ENCODE measurements at places on chromosomes 11 and 22.

- DNase-seq = no peak
Measured at GRCh38 chr11:16460508-16460907, 104.2 kb upstream of the SOX6 start.

DNA sequence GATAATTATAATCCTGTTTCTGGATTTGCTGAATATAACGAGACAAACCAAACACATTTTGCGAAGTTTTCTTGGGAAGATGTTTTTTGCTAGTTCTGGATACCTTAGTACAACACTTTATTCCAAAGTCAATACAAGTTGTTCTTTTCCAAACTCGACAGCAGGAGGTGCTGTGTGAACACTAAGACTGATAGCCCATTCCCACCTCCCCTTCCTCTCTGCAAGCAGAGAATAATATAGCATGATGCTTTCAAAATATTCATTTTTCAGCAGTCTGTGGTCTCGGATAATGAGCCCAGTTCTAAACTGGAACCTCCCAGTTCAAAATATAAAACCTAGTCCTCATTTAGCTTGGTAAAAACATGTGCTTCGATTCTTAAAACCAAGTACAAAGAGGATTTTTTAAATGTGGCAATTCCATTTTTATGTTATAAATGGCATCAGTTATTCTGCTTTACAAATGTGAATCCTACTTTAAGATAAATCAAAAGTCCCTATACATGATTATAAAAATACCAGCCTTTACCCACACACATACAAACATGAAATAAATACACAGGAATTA is 129.1 kb downstream of the DCDC1 start:
- no peak for DNase-seq

DNA sequence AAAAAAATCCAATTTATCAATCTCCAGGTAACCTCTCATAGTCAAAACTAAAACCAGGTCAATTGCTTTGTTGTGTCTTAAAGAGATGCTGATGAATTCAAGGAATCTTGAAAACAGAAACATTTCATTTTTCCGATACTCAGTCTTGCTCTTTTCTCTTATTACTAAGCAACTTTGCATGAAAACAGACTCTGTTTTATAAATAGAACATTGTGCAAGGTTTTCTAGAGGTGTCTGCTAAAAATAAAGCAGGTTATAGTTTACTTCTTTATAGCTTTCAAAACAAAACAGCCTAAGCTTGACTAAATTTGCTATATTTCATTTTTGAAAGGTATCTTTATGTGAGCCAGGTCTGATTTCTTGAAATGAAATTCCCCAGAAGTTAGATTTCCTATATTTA is 109.3 kb downstream of the ARL14EP start:
- DNase-seq = no peak

- no peak for DNase-seq
Measured at GRCh38 chr11:112564228-112564955, 303.7 kb upstream of the PLET1 start.

- DNase-seq = no peak
Measured at GRCh38 chr11:126167488-126167887, 44.0 kb downstream of the RPUSD4 start.

DNA sequence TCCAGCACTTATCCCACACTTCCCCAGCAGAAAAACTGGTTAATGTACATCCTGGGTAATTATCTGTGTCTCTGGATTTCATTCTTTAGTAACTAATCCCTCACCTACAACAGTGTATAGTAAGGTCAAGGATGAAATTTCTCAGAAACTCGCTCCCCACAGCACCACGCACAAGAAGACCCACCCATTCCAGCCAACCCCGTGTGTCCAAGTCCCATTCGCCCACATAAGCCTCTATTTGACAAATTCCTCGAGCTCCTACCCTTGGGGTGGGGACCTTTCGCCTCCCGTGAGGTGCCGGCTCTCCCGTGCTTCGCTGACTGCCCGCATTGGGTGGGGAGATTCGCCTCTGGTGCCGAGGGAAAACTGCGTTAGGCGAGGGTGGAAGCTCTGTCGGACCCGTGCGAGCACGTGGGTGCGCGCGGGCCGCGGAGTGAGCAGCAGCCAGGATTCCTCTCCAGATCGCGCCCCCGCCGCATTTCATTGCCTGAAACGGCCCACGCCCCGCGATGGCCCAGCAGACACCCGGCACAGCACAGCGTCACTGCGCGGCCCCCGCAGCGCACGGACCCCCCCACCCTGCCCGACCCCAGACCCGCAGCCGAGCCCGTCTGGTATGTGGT is 866 bp downstream of the EXPH5 start:
- no peak for DNase-seq

DNA sequence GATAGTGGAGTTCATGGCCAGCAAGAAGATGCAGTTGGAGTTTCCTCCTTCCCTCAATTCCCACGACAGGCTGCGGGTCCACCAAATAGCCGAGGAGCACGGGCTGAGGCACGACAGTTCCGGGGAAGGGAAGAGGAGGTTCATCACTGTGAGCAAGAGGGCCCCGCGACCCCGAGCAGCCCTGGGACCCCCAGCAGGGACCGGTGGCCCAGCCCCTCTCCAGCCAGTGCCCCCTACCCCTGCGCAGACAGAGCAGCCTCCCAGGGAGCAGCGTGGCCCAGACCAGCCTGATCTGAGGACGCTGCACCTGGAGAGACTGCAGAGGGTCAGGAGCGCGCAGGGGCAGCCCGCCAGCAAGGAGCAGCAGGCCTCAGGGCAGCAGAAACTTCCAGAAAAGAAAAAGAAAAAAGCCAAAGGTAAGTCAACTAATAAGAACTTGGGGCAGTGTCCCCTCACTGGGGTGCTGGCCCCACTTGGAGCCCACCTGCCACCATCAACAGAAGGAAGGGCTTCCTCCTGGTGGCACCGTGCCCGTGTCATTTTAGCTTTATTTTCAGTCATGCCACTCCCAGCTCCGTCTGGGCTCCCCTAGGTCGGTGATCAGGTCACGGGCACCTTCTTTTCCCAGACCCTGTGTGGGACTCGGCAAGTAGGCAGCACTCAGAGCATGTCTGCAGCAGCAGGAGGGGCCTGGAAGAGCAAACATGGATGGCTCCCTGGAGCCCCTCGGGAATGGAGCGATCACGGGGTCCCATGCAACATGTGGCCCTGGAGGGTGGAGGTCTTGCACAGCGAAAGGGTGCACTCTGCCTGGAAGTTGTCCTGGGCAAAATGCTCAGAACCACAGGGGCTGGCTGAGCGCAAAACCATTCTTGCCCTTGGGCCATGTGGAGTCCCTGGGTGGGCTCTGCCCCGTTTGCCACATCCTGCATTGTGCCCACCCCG is 33.3 kb downstream of the IGHMBP2 start:
- no peak for DNase-seq

DNA sequence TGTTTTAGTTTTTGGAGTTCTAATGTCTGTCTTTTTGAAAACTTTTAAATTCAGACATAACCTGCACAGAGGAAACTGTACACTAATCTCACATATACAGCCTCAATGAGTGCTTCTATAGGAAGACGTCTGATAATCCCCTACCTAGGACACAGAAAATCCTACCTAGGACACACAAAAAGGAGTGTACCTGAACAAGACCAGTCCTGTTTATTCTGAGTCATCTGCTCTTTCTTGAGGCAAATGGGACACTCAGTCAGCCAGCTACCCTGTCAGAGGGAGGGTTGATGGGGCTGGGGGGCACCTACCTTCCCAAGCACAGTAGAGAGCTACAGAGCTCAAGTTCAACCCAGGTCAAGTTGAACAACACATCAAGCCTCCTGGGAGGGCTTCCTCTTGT is 346.6 kb upstream of the NCAM1 start:
- DNase-seq = no peak

GRCh38 chr22:42379966-42380537 is 52.2 kb downstream of the NFAM1 start:
- no peak for DNase-seq

DNA sequence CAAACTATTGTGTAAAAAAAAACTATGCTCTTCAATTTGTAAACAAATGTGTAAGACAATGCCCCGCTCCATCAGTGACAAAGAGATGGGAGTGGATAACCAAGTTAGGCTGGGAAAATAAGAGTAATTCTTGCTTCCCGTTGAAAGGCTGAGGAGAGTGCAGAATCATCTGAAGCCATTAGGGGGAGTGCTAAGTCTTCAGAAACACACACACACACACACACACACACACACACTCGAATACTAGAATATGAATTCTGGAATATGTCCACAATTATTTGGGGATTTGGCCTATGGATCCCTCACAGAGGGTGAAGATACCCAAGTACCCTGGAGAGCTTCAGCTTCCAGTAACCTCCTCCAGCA is 27.8 kb upstream of the ROBO3 start:
- DNase-seq = no peak

- no peak for DNase-seq
Measured at GRCh38 chr11:58057481-58057880, 26.7 kb downstream of the OR6Q1 start.

DNA sequence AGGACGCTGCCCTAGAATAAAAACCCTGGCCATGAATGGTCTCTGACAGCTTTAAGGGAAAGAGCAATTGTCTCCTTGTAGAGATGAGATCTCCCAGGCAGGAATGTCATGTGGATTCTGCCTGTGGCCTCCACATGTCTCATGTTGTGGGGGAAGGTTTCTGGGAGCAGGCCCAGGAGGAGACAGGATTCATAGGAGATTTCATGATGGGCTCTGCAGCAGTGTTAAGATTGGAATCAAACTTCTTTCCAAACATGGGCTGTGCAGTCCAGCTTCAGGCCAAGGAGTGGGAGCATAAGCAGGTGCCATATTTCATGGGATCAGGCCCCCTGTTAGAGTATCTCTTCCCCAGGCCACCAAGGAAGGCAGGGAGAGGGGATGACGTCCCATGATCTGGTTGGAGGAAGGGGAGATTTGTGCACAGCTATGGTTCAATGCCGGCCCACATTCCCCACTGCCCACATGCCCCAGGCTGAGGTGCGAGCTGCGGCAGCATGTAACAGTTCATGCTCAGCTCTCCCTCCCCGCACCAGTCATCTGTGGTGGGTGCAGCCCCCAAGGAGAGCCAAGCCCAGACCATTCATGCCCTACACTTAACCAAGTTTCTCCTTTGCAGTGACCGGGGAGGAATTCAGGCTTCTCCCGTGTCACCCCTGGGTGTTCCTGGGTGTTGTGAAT is 42.5 kb downstream of the LMO1 start:
- DNase-seq = no peak

DNA sequence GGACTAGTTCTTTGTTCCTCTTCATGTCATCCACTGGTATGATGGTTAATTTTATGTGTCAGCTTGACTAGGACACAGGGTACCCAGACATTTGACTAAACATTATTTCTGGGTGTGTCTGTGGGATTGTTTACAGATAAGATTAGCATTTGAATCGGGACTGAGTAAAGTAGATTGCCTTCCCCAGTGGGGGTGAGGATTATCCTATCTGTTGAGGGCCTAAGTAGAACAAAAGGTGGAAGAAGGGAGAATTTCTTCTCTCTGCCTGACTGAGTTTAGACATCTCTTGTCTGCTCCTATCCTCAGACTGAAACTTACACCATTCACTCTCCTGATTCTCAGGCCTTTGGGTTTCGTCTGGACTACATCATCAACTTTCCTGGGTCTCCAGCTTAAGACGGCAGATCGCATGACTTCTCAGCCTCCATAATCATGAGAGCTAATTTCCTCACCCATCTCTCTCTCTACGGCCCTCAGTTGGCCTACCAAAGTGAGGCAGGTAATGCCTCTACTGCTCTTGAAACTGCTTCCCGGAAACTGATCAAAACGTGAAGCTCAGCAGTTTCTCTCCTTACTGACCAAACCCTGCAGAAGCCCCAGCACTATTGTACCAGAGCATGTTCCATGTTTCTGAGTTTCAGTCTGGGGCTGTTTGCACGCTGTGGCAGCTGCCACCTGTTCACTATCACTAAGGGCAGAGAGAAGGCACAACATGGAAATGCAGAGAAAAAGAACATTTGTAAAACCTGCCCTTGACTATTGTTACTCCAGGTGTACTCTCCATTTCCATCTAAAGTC is 95.4 kb downstream of the NXPE2 start:
- no peak for DNase-seq

GRCh38 chr11:68581439-68581838 is 102.9 kb upstream of the GAL start:
- DNase-seq = no peak

GRCh38 chr11:76601724-76602123 is 68.8 kb downstream of the LRRC32 start:
- no peak for DNase-seq

DNA sequence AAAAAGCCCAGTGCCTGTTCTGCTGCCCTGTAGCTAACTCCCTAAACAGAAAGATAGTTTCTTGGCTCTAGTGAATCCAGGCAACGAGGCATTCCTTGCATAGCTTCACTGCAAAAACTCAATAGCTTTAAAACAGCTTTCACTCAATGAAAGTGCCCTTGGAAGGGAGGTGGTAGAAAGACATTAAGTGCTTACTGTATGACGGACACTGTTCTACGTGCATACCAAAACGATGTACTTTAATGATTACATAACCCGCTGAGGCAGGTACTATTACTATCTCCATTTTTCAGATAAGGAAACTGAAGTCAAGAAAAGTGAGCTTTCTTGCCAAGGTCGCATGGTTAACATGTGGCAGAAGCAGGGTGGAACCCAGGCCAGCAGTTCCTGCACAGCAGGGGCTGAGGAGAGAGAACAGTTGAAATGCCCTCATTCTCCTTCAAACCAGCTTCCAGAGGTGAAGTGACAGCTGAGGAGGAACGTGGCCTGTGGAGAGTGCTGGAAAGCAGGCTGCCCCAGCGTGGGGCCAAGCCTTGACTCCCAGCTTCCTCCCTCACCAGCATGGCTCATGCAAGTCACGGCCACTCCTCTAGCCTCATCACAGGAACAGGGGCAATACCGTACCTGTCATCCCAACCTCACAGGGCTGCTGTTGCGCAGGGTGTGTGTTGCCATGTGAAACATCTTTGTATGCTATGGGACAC is 227.5 kb upstream of the NARS2 start:
- DNase-seq = no peak

DNA sequence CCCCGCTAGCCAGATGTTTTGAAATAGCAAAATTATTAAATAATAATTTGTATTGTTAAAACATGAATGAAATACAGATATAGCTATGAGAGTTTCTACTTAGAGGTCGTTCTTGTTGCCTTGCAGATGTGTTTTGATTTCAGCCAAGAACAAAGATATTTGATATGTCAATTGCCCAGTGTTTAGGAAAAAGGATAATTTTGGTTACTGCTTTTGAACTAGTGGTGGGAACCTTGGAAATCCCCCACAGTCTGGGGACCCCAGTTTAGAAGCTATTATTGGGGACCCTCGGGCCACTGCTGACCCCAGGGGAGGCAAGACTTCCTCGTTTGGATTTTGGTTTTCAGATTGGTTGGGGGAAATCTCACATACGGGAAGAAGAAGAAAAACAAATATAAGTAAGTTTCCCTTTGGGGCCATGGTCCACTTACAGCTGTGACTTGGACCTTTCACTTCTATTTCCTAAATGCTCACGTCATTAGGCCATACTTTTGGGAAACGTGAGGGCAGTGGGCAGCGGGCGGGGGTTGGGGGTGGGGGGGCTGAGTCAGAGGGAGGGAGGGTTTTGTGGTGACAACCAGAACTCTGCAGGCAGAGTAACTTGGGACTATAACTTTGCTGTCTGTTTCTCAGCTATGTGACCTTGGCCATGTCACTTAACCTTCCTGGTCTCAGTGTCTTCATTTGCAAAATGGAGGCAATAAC is 37.0 kb downstream of the LDLRAD3 start:
- no peak for DNase-seq

GRCh38 chr11:11731311-11732083 is 109.7 kb upstream of the GALNT18 start:
- DNase-seq = peak; percentile 30

GRCh38 chr11:86595451-86595850 is 77.0 kb downstream of the ME3 start:
- no peak for DNase-seq

Measured in dorsolateral prefrontal cortex (tissue), 122 donors.